ENCODE measurements at places on chromosomes 7 and 10. TPM values are rescaled to one million over a fixed set of nuclear protein-coding genes. Genes with fewer than 3 reads are reported as not detected.

DNA sequence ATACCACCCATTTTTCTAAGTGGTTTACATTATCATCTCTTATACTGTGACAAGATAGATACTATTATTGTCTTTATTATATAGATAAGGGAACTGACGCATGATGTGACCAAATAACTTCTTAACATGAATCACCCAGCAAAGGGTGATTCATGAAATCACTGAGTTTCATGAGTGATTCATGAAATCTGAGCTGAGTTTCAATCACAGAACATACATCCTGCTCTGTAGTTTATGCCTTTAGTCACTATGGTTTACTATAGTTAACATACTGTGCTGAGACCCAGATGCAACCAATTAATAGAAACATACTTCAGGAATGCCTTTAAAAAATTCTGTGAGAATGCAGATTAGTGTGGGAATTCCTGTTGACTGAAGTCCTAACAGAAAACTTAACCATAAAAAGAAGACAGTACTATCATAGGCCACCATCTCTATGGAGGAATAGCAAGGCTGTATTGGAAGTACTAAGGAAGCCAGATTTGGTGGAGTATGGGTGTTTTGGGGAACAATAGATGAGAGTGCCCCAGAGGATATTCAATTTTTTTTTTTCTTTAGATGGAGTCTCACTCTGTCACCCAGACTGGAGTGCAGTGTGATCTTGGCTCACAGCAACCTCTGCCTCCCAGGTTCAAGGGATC lies 43.1 kb upstream of the SEMA3A start:
- DNase-seq = no peak

DNA sequence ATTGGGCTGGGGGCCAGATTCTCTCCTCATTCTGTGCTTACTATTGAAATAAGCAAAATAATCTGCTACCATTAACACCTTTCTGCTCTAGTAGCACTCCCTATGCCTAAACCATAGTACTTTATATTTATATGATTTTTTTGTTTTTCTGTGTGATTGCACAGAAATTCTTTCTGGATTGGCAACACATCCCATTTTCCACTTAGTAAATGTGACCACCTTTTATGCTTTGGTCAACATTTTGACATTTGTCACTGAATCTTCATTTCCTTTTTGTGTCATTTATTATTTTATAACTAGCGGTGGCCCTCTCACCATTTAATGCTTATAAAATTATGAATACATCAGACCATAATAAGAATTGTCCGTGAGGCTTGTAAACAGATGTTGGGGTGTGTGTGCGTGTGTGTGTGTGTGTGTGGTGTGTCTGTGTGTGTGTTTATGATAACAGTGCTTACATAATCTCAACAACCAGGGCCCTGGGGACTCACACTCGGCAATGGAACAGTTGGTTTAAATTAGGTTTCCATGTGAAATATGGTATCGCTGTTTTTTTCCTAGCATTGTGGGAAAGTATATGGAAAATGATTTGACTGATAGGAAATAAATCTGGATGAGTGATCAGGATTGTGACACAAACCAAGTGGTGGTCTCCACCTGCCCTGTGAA lies 138.9 kb downstream of the NOC3L start:
- no peak for DNase-seq

GRCh38 chr7:126685018-126685573 lies 567.6 kb downstream of the GRM8 start:
- no peak for DNase-seq

GRCh38 chr10:115761166-115761565 lies 511.8 kb downstream of the GFRA1 start:
- DNase-seq = peak; percentile 55

DNA sequence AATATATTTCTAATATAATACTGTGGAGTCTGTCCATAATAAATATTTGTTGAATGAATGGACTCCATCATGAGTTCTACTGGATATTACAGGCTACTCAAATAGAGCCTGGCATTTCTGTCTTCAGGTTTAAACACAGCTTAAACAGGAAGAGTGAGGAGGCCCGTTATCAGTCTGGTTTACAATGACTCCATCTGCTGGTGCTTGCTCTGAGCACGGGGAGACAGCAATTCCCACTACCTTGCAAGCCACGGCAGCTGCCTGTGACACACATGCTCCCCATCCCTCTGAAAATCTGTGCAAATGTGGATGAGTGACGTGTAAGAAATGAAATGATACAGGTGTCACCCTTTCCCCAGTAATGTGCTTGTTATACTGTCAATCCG lies 293.5 kb upstream of the IMMP2L start:
- peak; percentile 51 for DNase-seq

GRCh38 chr7:157352516-157352915 lies 15.7 kb downstream of the DNAJB6 start:
- no peak for DNase-seq

DNA sequence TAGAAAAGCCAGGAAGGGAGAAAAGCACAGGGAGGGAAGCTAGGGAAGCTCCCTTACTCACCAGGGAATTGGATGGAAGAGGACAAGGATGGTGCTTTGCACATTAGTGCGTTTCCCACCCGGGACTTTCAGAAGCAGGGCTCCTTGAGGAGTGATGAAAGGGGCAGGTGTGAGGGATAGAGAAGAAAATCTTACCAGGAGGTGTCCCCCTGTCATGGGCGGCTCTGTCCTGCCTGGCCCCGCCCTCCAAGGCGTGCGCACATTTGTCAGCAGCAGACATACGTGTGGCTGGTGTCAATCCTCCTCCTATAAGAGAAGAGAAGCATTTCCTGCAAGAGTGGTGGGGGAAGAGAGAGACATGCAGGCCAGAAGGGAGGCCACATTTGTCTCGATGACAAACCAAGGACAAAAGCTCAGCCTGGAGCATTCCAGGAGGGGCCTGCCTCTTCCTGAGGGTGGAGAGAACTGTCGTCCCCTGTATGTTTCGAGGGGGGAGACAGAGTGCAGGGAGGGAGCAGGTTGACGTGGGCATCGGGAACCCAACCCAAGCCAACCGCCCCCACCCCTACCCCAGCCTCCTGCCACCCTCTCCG lies 47.4 kb upstream of the COMTD1 start:
- no peak for DNase-seq

- DNase-seq = no peak
Measured at GRCh38 chr10:5528989-5529701, 4.4 kb downstream of the CALML3 start.

DNA sequence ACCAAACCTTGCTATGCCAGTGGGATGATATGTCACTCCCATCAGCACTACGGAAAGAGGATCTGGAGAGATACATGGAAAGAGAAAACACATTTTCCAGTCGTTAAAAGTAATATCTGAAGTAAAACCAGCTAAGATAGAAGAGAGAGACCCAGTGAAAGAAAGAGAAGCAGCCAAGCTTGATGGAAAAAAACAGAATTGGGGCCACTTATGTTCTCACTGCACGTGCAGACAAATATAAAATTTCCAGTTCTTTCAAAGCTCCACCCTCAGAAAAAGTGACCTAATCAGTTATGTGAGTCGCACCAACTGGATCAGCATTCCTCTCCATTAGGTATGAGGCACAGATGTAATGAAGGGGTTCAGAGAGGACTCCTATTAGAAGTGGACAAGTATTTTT lies 266.1 kb downstream of the MTERF1 start:
- no peak for DNase-seq

GRCh38 chr7:80699045-80699638 lies 60.7 kb downstream of the CD36 start:
- peak; percentile 86 for DNase-seq

DNA sequence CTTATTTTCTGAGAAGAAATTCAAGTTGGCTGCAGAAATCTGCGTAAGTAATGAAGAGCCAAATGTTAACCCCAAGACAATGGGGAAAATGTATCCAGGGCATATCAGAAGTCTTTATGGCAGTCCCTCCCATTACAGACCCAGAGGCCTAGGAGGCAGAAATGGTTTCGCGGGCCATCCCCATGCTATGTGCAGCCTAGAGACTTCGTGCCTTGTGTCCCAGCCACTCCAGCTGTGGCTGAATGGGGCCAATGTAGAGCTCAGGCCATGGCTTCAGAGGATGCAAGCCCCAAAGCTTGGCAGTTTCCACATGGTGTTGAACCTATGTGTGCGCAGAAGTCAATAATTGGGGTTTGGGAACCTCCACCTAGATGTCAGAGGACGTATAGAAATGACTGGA lies 131.9 kb downstream of the GPR37 start:
- no peak for DNase-seq

- DNase-seq = no peak
Measured at GRCh38 chr7:55180963-55181542, 162.2 kb downstream of the EGFR start.

DNA sequence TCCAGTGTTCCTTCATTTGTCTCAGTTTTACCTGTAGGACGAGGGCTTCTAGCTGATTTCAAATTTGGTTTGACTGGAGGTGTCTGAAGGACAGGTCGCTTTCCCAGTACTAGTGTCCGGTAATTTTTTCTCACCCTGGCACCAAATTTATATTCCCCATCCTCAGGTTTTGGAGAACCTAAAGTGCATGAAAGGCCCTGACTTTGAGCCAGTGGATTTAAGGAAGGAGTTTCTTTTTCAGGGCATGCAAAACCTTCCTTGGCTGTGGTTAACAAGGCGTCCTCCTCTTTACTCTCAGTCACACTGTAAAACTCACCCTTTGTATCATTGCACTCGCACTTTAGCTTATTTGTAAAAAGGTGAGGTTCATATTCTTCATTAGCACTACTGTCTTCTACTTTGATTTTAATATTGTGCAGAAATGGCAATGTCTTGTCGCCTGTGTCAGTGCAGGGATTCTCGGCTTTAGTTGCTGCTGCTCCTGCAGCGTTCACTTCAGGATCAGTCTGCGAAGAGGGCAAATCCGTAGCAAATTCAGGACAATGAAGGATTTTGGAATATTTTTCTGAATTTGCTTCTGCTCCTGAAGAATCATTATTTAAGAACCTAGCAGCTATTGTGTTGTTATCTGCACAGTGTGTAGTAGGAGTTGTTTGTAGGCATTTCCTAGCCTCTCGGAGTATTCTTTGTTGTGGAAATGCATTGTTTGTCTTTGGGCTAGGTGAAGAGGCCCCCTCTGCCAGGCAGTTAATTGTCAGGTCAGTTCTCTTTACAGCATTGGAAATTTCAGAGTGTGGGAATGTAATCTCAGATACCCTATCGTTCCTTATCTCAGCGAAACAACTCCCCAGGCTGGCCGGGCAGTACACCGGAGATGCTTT lies 9.9 kb downstream of the SKIDA1 start:
- DNase-seq = no peak

- peak; percentile 74 for DNase-seq
Measured at GRCh38 chr7:73718905-73719805, at the start of gene STX1A. Gene STX1A (minus strand): TSS chr7:73719669. CDS start chr7:73719631, 38 bp downstream.

DNA sequence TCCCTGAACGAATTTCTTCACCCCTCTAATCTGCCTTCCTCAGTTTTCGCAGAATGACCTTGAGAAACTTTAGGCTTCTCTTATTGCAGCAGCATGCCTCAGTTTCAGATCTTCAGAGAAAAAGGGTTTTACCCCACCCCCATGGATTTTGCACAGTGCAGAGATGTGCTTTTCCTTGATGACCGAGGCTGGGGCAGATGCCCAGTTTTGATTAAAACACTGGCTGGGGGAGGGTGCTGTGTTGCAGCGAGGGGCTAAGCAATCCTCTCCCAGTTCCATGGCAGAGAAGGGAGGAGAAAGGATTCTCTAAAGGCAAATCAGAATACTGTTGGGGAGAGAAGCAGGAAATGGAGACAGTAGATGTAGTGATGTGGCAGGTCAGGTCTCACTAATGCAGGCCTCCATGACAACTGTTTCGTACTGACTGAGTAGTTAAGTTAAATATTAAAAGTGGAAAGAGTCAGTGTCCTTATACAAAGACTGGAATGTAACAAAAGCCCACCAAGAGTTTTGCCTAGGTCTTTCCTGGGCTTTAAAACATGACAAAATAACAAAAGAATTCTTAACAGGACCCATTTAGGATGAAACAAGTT lies 50.8 kb upstream of the PDZD8 start:
- no peak for DNase-seq

DNA sequence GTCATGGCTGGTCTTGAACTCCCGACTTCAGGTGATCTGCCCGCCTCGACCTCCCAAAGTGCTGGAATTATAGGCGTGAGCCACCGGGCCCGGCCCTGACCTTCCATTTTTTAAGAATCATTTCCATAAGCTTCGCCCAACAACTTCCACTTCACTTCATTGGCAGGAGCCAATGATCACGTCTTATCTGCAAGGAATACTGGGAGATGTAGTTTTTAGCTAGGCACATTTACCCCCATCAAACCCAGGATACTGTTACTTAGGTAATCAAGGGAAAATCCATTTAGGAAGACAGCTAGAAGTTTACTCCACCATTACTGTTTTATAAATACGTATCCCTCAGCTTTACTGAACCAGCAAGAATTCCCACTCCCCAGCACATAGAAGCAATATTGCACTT lies 3.4 kb upstream of the CDK13 start:
- DNase-seq = peak; percentile 47

DNA sequence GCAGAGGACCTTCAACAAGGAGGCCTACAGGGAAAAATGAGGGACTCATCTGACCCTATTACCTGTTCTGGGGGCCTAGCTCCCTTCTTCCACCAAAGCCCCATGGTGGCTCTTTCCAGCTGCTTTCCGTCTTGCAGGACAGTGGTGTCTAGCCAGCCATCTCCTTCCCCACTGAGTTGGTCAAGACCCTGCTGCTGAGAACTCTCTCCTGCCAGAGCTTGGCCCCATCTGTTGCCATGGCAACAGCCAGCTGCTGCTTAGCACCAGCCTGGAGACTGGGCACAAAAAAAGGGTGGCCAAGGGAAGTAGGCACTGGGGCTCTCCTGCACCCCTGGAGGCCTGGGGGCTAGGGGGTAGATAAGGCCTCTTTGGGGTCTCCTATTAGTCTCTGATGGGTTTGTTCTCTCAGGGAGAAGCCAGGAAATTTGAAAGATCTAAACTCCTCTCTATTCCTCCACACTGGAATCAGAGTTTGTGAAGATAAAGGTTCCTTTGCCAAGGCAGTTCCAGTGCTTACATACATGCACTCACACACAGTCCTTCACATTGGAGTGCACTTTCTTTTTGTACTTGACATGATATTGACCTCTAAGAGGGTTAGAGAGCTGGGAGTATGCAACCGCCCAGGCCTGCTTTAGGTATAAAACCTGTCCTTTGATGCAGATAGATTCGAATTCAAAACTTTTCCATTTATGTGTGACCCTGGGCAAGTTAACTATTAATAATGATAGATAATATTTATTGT lies 15.8 kb downstream of the TSPAN33 start:
- peak; percentile 20 for DNase-seq

DNA sequence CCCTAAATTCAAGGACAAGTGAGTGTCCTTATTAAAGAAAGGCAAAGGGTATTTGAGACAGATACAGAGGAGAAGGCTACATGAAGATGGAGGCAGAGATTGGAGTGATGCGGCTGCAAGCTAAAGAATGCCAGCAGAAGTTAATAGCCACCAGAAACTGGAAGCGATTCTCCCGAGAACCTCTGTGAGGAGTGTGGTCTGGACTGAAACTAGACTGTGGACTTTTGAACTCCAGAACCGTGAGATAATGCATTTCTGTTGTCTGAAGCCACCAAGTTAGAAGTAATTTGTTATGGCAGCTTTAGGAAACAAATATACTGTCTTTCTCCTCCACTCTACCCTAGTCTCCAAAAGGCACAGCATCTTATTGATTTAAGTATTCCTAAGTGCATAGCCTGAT lies 80.3 kb upstream of the CREB5 start:
- no peak for DNase-seq

GRCh38 chr7:48458701-48459524 lies 287.7 kb downstream of the ABCA13 start:
- DNase-seq = no peak

- no peak for DNase-seq
Measured at GRCh38 chr10:70738006-70738760, 47.0 kb downstream of the TBATA start.

The CLCN1 gene
- not detected for total RNA-seq

The CCNJ gene
- total RNA-seq = 5.2 TPM

The KNDC1 gene
- total RNA-seq = 0.34 TPM

The WDFY4 gene
- not detected for total RNA-seq

The TAS2R5 gene
- total RNA-seq = 0.26 TPM

The GALNT17 gene
- 0.03 TPM for total RNA-seq

The PON1 gene
- total RNA-seq = 0.16 TPM

Measured in SK-MEL-5 (cell line).